ENCODE measurements at places on chromosomes 5 and 9.

DNA sequence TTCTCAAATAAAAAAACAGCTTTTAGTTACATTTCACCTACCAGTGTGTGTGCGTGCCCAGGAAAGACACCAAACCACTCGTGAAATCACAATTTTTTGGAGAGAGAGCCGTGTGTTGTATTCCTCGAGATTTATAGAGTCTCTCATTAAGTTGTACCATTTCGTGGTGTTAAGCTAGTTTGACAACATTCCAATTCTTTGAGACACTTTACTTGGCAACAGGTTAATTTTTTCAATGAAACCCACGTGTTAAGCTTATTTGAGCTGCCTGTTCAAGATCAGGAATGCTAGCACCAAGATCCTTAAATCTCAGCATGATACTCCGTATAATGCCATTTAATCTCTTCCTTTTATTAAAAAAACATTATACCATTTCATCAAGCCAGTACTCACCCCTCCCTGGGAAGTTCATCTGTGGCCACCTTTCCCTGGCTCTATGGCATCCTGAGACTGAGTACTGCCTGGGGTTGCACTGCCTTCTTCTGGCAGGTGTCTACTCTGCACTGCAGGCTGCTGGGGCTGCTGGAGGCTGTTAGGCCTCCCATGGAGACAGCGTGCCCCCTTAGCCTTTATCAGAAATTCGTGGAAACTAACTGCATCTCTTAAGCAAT lies 143.7 kb downstream of the ARHGAP26 start:
- no peak for DNase-seq

GRCh38 chr5:77832166-77832770 lies 56.1 kb upstream of the TBCA start:
- no peak for DNase-seq

DNA sequence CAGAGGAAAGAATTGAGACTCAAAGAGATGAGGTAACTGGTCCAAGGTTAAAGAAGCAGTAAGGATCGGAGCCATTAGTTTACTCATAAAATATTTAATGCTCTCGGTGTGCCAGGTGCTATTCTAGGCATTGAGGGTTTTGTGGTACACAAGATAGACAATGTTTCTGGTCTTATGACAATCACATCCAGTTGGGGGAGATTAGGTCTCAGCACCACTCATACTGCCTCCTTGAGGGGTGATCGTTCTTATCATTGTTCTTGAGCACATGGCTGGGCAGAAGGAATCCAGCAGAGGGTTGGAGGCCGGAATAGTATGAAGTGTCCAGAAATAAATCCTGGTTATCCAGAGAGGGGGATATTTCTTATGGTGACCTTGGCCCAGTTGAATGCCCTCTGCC lies 40.7 kb upstream of the LCP2 start:
- peak; percentile 25 for DNase-seq

- DNase-seq = no peak
Measured at GRCh38 chr9:82252116-82252515, 263.5 kb downstream of the SPATA31D1 start.

DNA sequence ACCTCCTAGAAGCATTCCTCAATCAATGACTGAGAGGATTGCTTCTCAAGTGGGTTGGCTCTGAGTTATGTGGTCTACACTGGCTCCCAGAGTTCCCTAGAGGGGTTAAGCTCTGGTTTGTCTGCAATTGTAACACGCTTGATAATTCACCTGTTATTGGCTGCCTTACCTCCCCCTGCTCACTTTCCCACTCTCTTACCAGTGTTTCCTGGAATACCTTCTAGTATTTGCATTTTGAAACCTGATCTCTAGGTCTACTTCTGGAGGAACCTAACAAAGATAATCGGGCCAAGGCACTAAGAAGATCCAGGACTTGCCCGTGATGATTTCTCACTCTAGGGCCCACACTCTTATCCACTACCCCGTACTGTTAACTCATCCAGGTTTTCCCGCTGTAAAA lies 110.1 kb upstream of the MAP3K1 start:
- no peak for DNase-seq

DNA sequence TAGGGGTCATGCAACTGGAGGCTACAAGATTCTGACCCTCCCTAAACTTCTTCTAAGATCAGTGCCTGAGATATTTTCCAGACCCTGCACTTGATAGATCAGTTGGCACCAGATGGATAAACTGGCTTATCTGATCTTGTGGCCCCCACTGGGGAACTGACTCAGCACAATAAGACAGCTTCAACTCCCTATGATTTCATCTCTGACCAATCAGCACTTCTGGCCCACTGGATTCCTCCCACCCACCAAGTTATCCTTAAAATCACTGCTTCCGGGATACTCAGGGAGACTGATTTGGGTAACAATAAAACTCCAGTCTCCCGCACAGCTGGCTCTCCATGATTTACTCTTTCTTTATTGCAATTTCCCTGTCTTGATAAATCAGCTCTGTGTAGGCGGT lies 2180.4 kb upstream of the WWC1 start:
- DNase-seq = no peak

GRCh38 chr5:165858118-165858517 lies 2352.7 kb downstream of the MAT2B start:
- DNase-seq = no peak

DNA sequence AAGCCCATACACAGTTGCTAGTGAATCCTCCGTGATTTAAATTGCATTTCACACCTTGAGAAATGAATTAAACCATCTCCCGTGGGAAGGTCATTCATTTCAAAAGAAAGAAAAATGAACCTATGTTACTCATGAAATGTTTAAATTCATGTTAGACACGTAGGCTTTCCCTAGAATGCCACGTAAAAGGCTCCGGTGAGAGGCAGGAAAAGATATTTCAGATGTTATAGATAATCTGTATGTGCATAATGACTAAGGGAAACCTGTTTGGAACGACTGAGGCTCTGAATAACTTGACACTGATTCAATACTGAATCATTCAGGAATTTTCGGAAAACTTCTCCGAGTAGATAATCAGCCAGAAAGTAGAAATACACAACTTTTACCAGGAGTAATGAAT lies 134.3 kb upstream of the ICE1 start:
- DNase-seq = no peak

DNA sequence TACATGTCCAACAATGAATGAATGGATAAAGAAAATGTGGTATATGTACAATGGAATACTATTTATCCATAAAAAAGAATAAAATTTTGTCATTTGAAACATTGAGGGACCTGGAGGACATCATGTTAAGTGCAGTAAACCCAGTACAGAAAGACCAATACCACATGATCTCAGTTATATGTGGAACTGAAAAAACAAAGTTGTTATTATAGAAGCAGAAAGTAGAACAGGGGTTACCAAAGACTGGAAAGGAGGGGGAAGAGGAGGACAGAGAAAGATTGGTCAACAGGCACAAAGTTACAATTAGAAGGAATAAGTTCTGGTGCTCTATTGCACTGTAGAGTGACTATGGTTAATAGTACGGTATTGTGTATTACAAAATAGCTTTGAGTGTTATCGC lies 233.8 kb downstream of the SEMA6A start:
- DNase-seq = no peak

DNA sequence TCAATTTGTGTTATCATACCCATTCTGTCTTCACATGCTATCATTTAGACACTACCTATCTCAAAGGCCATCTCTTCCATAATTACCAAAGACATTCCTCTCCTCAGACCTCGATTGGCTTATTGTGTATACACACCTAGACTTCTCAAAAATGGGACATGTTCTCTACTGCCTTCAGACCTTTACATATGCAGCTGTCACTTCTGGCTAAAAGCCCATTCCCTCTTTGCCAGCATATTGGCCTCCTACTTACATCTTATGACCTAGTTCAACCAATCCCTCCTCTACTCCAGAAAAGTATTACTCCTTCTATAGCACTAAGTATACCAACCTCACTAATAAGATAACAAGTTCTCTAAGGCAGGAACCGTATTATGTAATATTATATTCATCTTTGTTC lies 84.4 kb downstream of the RAPGEF6 start:
- DNase-seq = no peak

DNA sequence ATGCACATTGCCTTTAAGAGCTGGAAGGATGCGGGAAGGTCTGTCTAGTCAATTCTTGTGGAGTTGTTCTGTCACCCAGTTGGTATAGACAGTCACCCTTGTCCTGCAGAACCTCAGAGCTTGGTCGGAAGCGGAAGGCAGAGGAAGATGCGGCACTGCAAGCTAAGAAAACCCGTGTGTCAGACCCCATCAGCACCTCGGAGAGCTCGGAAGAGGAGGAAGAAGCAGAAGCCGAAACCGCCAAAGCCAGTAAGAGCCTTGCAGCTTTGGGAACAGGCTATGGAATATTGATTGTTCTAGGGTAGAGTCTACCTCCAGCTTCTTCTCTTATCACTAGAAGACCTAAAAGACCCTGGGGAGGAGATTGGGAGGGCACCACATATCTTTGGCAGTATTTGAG lies 6.5 kb downstream of the TCOF1 start:
- DNase-seq = no peak

GRCh38 chr5:2629045-2629444 lies 122.4 kb downstream of the IRX2 start:
- DNase-seq = no peak

- no peak for DNase-seq
Measured at GRCh38 chr5:94422812-94423211, 195.6 kb downstream of the KIAA0825 start.

- DNase-seq = no peak
Measured at GRCh38 chr9:6495466-6495865, 82.5 kb downstream of the UHRF2 start.

DNA sequence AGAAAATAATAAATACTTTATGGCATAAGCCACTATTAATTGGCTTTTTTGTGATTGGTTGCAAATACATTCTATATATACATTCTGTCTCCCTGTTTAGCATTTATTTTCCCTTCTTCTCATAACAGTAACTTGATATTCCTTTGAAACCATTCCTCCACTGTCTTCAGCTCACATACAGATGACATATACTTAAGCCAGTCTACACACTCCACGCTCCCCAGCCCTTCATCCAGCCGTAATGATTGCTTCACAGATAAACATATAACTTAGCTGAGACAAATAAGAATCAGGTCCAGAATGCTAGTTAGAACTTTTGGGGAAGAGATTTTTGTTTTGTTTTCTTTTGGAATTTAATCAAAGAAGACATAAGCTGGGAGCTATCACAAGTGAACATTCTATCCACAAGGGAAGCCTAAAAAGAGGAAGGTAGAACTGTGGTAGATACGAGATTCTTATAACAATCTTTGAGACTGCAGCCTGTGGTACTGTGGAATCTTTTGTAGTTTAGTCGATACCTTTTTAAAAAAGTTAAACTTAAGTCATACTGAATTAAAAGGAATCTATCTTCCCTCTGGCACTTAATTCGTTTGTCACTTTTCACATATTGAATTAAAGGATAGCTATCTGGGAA lies 365.1 kb upstream of the PRR16 start:
- DNase-seq = no peak

DNA sequence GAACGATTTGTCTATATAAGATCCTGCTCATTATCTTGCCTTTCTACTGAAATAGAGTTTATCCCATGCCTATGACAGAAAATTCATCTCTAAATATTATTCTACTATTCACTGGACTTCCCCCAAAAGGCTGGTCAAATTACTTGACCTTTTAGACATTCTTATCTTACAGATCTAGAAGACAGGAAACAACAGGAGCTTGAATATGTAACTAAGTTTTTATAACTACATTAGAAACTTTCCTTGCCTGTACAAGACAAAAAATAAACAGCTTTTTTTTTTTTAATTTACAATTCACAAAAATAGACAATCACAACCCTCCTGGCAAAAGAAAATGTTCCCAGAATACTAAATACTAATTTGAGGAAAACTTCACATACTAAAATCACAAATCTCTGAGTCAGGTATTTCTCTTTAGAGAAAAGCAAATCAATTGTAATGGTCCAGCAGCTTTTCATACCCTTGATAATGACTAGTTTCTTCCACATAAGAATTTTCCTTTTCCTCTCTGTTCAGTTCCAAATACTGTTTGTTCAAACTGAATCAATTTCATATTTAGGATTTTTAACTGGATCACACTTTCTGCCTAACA lies 68.6 kb downstream of the MLLT3 start:
- no peak for DNase-seq

DNA sequence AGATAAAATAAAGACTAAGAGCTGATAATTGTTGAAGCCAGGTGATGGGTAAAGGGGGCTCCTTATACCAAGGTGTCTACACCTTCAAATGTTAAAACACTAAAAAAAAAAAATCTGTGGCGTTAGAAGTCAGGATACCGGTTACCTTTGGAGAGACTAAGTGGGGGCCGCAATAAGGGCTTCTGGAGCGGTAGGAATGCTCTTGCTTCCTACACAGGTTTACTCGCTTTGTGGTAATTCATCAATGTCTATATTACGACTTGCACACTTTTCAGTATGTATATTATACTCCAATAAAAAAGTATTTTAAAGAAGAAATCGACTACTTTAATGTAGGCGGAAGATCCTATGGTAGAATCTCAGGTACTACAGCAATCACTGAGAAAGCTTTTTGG lies 12.5 kb downstream of the MRPS27 start:
- no peak for DNase-seq

DNA sequence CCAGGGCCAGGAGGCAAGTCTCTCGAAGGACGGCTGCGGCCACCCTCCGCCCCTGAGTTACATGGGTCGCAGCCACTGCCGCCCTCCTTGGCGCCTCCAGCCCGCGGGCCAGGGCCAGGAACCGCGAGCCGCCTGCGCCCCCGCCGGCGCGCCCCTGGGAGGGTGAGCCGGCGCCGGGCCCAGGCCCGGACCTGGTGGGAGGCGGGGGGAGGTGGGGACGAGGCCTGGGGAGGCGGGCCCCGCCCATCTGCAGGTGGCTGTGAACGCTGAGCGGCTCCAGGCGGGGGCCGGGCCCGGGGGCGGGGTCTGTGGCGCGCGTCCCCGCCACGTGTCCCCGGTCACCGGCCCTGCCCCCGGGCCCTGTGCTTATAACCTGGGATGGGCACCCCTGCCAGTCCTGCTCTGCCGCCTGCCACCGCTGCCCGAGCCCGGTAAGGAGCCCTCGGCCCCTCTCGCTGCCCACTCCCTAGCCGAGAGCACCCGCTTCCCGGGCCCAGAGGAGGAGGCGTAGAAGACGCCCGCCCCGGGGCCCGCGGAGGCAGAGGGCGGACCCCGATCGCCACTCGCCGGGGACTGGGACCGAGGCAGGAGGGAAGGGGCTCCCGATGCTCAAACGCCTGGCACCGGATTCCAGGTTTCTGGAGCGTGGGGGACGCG lies at the start of gene ASS1:
Gene ASS1 (plus strand): TSS at position 397 of the 657 bp plus-strand sequence. CDS start 7,268 bp downstream, outside the sequence.
- DNase-seq = no peak
